CD4-positive, alpha-beta T cell treated with Interleukin-4 for 4 hours (primary cell): ENCODE measurements at places on chromosomes 5 and 9.
A peak's percentile ranks its signal among the peaks of the same experiment; 100 is the strongest.

GRCh38 chr5:151819830-151820229 is 48.1 kb downstream of the G3BP1 start:
- no peak for DNase-seq

DNA sequence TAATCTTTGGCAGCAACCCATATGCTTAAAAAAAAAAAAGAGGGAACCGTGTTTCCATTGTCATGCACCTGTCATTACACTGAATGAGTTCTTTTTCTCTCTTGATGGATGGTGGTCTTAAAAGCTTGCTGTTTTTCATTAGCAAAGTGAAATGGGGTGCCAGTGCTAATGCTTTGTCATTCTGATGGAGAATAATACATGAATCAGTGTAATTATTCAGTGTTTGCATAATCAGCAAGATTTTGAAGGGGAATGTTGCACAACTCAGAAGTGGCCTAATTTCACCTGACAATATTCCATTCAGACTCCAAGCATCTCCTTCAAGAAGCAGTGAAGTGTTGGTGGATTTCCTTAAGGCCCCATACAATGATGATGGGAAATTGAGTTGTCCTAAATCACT is 38.1 kb downstream of the MAP1B start:
- no peak for DNase-seq

- DNase-seq, result no peak
Measured at GRCh38 chr5:122077366-122078115, 518 bp downstream of the LOX start.

DNA sequence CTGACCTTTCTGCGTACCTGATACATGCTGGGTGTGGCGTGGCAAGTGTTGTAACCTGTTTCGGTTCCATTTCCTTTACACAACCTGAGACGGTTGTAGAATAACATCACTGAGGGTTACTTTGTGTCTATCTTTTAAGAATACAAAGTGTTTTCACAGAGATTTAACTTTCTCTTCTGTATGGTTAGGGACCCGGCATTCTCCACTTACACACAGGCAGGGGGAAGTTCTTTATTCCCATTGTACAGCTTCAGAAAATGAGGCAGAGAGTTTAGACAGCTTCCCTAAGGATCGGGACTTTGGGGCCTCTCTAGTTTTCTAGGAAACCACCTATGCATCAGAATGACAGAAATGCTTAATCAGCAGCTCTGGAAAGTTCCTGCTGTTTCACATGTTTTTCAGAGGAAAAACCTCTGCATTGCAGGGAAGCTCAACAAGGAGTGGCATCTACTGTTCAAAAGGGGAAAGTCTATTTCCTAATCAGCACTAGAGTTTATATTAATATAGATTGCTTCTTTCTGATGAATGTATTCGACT is 41.3 kb downstream of the CAST start:
- DNase-seq, result peak; percentile 78

DNA sequence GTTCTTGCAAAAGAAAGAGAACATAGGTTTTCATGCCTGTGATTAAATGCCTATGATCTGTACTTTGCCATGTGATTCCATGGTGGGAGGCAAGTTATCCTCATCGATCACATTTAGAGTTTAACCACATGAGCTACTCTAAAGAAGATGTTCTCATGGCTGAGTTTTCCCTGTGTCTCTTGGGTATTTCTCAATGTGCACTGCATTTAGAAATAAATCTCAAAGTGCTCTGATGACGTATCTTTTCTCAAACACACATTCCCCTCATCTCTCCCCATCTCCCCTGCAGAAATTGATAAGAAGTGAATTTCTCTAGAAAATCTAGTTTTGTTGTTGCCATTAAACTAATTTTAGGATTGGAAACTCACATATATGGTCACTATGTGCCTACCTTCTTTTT is 282.2 kb downstream of the SEMA5A start:
- DNase-seq, result no peak

DNA sequence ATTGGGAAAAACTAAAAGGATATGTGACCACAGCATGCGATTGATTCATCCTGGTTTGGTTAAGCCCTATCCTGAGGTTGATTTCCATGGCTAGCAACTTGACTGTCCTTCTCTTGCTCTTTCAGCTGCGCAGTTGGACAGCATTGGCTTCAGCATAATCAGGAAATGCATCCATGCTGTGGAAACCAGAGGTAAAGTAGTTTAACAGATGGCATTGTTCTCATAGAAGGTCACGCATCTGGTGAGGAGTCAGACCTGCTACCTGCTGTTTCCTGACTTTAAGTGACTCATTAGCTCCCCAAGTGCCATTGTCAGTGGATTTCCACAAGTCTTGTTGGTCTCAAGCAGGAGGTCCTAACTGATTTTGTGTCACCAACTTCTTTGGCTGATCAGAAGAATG is 266.9 kb downstream of the ARHGAP26 start:
- no peak for DNase-seq

GRCh38 chr5:170103447-170103846 is 2.2 kb upstream of the FOXI1 start:
- DNase-seq, result no peak

DNA sequence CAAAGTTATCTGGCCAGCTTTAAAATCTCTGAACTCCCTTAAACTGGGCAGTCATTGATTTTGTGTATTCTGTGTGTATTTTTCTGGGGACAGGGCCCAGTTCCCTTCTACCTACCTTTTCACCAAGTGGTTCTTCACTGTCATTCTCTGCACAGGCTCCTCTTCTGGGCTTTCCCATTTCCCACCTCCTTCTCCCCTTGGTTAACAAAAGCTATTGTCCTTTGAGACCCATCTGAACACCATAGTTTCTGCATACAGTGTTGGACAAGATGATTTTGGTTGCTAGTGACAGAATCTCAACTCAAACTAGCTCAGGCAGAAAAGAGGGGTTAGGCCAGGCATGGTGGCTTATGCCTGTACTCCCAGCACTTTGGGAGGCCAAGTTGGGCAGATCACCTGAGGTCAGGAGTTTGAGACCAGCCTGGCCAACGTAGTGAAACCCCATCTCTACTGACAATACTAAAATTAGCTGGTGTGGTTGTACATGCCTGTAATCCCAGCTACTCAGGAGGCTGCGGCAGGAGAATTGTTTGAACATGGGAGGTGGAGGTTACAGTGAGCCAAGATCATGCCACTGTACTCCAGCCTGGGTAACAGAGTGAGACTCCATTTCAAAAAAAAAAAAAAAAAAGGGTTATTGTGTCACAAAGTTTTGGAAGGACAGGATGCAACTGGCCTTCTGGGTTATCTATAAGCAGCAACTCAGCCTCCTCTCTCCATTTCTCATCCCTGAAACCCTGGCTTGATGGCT is 31.0 kb upstream of the ANKRD34B start:
- DNase-seq, result no peak

DNA sequence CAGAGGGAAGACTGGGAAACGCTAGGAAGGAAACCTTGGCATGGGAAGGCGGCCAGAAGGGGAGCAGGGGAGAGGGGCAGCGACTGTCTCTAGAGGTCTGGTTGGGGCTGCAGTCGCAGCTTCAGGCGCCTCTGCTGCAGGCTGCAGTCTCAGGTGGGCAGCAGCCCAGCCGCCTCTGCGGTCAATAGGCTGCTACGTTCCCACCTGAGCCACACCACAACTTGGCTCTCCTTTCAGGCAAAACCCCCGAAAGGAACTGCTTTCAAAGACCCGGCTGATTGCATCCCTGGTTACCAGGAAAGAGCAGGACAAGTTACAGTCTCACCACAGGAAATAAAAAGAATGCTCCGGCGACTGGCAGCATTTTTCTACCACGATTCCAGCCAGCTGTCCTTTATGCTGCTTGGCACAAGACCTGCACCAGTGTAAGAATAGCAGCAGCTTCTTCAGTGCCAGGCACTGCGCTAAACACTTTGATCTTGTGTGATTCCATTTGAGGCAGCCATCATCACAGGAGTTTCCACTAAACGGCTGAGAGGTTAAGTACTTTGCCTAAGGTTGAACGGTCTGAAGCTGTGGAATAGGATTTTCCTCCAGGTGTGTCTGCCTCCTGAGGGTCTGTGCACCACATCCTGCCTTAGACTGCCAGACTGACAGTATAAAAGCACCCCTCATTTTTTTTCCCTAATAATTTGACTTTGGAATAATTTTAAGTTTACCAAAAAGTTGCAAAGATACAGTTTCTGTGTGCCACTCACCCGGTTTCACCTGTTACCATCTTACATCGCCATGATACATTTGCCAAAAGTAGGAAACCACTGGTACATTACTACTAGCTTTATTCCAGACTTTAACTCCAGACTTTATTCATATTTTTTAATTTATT is 7.5 kb downstream of the RPS14 start:
- no peak for DNase-seq

- no peak for DNase-seq
Measured at GRCh38 chr5:168438349-168438748, 47.9 kb upstream of the RARS1 start.

DNA sequence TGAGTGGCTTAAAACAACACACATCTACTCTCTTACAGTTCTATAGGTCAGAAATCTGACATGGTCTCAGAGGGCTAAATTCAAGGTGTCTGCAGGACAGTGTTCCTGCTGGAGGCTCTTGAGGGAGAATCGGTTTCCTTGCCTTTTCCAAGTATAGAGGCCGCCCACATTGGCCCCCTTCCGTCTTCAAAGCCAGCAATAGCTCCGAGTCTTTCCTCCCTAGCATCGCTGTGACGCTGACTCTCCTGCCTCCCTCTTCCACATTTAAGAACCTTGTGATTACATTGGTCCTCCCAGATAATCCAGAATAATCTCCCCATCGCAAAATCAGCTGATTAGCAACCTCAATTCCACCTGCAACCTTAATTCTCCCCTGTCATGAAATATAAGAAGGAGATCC is 81.3 kb upstream of the IER5L start:
- no peak for DNase-seq

DNA sequence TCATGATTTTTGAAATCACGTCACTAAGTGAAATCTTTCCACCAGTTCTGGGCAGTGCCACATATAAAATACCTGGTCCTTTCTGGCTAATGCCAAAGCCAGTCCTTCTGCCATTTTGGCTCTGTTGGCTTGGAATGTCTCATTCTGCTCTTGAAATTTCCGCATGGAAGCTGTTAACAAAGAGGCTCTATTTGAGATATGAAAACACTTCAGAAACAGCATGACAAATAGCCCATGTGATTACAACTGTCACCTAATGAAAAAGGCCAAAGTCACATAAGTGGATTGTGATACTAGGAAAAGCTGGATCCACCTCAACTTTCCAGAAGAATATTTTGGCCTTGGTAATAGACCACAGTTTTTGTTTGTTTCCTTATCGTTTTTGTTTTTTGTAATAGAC is 12.8 kb downstream of the GOLGA1 start:
- DNase-seq, result no peak

DNA sequence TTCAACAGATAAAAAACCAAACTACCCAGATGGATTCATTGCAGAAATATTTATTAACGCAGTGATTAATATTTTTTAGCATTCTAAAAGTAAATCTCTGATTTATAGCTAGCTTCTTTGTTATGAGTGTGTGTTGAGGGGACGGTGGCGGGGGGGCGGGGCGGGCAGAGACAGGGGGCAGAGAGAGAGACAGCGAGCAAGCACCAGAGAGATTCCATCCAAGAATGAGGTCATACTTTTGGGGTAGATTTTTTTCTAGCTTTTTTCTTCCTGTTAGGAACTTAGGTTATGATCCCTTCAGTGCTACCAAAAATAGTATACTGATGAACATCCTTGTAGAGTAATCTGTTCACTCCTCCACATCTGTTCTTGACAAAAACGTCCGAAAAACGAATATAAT is 500 bp upstream of the ZNF883 start:
- no peak for DNase-seq

- DNase-seq, result peak; percentile 3
Measured at GRCh38 chr5:74035521-74035937, 409.5 kb downstream of the ARHGEF28 start.

DNA sequence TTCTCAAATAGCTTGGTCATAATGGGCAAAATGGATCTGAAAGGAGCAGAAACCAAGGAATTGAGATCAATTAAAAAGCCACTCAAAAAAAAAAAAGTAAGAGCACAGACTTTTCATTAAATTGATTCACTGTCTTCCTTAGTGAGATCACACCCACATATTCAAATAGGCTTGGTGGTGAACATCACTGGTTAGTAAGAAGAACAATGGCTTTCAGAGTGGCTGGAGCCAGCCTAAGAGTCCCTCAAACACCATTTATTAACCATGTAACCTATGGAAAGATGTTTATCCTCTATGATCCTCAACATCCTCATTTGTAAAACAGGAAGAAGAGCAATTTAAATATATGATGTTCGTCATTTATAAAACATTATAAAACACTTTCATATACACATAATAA is 12.4 kb downstream of the CCDC112 start:
- DNase-seq, result no peak

- DNase-seq, result no peak
Measured at GRCh38 chr9:135215571-135216161, 128.2 kb downstream of the OLFM1 start.

DNA sequence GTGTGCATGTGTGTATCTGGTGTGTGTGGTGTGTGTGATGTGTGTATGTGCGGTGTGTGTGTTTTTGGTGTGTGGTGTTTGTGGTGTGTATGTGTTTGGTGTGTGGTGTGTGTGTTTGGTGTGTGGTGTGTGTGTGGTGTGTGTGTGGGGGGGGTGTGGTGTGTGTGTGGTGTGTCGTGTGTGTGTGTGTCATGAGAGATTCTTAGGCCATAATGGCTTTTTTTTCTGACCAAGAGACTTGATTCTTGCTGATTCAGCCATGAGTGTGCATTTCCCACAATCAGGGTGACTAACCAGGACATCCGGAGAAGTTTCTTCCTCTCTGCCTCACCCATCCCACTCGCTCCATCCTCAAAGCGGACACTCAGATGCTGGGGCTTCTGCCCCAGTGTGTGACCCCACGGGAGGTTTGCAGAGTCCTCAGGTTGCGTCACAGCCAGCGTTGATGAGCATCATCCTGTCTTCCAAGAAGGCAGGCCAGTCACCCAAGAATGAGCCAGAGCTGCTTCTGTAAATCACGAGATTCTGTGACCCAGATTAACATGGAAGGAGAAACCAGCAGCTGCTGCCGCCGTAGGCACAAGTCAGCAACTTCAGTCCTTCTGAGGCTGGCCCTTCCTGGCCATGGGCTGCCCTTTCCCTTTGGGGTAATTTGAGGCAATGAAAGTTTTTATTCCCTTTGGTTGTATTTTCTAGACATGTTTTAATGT is 12.5 kb upstream of the CTSL start:
- DNase-seq, result no peak

DNA sequence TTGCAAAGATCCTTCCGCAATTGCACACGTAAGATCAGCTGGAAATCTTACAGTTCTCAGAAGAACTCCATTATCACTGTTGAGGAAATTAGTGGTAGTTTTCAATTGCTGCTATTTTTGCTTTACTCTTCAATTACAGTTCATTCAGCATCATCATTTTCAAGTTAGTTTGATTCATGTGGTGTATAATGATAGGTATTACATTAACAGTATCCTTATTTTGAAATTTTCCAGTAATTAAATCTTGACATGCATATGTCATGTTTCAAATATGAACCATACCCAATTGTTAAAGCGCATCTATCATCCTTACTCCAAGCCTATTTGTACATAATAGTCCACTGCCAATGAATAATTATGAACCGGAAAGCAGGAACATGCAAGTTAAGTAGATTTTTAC is 60.3 kb downstream of the NR6A1 start:
- DNase-seq, result no peak

- no peak for DNase-seq
Measured at GRCh38 chr5:123490974-123491373, 21.0 kb upstream of the CSNK1G3 start.

GRCh38 chr9:77011973-77012821 is 7.3 kb upstream of the FOXB2 start:
- peak; percentile 28 for DNase-seq

GRCh38 chr5:2725980-2726765 is 25.3 kb downstream of the IRX2 start:
- no peak for DNase-seq
